NCI-H82 (cell line): ENCODE measurements at places on chromosomes 11 and 22.

GRCh38 chr11:6481924-6482275, 599 bp downstream of the TIMM10B start:
- DNase-seq: peak; percentile 12

GRCh38 chr22:35266277-35266676, 9.0 kb downstream of the HMGXB4 start:
- no peak for DNase-seq

- DNase-seq: no peak
Observed at GRCh38 chr11:68200639-68201038, 12.5 kb downstream of the KMT5B start.

- peak; percentile 71 for DNase-seq
Observed at GRCh38 chr11:109697140-109697843, 275.3 kb downstream of the C11orf87 start.

- DNase-seq: peak; percentile 71
Observed at GRCh38 chr11:47616726-47617416, 22.7 kb upstream of the C1QTNF4 start.
